ENCODE measurements at places on chromosomes 6 and 20. TPM values are rescaled to one million over a fixed set of nuclear protein-coding genes. Genes with fewer than 3 reads are reported as not detected.

The SLC17A3 gene
- not detected for polyA plus RNA-seq

The TGM3 gene
- 0.07 TPM for polyA plus RNA-seq

GRCh38 chr6:42889815-42890214 lies 10.4 kb downstream of the RPL7L1 start:
- DNase-seq: no peak

GRCh38 chr20:10323729-10324128 lies 105.1 kb downstream of the SNAP25 start:
- no peak for DNase-seq
